T-helper 9 cell (primary cell): ENCODE measurements at places on chromosomes 16 and 17.

DNA sequence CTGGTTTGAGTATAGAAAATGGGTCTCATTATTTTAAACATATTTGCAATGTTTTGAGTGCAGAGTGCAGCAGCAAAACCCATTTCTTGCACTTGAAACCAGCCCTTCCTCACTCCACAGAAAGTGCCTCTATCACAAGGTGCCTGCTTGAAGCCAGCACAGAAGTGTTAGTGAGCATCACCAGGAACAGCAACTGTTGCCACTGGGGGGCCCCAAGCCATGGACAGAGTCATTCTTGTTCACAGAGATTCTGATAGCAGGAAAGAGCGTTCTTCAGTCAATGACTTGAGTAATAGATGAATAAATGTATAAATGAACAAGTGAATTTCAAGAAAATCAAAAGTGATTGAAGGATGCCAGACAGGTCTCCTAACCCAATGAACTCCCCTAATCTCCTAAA, 45.6 kb downstream of the CHD9NB start:
- no peak for DNase-seq

DNA sequence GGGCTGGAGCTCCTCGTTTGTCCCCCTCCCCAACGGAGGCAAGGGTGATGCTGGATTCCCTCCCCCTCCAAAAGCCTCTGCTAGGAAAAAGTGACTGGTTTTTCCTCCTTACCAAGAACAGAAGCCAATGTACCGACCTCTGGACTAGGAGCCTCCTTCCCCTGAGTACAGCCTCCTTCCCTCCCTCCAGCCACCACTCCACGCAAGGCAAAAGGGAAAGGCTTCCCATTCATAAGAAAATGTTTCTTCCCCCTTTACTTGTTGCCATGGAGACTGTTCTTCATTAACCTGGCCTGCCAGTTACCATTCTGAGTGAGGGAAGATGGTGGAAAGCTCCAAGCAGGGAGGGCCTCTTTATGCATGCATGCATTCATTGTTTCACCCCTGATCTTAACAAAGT, 4.3 kb upstream of the PIMREG start:
- no peak for DNase-seq

GRCh38 chr16:48487287-48487686, 102.1 kb upstream of the SIAH1 start:
- no peak for DNase-seq

- no peak for DNase-seq
These were observed 13.7 kb upstream of the CA4 start for GRCh38 chr17:60135951-60136666.

DNA sequence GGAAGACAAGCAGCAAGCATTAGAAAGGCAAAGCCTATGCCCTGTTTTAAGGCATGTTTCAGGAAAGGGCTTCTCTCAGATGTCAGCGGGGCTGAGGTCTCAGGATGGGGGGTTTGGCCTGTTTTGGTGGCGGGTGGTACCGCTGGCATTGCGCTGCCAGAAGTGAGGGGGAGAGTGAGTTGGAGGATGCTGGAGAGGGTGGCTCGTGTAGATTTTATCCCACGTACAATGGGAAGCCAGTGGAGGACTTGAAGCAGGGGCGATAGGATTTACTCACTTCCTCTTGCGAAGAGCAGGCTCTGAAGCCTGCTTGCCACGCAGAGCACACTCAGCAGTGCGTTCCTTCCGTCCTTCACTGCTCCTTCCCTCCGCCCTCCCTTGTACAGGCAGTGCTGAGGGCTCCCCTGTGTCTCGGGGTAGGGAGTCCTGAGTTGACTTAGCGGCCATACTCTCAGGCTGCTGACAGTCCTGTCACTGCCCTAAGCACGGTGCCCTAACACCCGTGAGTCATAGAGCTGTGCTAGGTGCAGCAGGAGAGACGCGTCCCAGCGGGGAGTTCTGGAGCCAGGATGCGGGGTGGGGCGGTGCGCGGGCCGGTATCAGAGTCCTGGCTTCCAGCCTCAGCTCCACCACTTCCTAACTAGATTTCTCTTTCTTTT, 113.1 kb downstream of the SNX29 start:
- DNase-seq: peak; percentile 7

GRCh38 chr16:26019381-26020242, 327.9 kb downstream of the HS3ST4 start:
- no peak for DNase-seq

GRCh38 chr16:49349446-49350168, 24.0 kb upstream of the C16orf78 start:
- DNase-seq: no peak

DNA sequence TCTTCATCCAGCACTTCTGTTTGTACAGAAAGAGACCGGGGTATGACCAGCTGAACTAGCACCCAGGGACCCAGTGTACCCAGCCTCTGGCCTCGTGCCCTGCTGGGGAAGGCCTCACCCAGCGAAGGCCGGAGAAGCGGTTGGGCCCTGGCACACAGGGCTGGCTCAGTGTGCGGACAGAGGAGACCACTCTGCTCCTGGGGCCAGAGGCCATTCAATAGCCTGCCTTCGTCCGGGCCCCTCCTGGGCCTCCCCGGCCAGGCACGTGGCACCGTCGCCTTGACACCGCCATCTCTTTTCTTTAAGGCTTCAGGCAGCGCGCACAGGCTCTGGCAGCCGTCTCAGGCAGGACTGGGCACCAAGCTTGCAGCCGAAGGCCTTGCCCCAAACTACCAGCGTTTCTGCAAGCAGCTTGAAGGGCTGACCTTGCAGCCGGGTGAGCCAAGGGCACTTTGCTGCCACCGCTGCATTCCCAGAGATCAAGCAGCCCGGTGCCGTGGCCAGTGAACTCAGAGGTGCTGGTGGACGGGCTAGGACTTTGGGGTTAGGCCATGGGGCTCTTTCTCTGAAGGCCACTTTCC, 8.0 kb downstream of the TAX1BP3 start:
- DNase-seq: no peak

- DNase-seq: no peak
These were observed 218.1 kb downstream of the CDH11 start for GRCh38 chr16:64903770-64904169.

DNA sequence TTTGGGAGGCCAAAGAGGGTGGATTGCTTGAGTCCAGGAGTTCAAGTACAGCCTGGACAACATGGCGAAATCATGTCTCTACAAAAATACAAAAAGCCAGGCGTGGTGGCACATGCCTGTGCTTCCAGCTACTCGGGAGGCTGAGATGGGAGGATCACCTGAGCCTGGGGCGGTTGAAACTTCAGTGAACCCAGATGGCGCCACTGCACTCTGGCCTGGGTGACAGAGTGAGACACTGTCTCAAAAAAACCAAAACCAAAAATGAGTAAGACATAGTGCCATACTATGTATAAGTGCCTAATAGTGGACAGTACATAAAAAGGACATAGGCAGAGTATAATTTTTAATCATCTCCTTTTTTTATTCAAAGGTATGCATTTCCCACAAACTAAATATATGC, 4.0 kb downstream of the CTC1 start:
- DNase-seq: no peak

GRCh38 chr17:66469890-66470289, 167.5 kb downstream of the PRKCA start:
- no peak for DNase-seq

DNA sequence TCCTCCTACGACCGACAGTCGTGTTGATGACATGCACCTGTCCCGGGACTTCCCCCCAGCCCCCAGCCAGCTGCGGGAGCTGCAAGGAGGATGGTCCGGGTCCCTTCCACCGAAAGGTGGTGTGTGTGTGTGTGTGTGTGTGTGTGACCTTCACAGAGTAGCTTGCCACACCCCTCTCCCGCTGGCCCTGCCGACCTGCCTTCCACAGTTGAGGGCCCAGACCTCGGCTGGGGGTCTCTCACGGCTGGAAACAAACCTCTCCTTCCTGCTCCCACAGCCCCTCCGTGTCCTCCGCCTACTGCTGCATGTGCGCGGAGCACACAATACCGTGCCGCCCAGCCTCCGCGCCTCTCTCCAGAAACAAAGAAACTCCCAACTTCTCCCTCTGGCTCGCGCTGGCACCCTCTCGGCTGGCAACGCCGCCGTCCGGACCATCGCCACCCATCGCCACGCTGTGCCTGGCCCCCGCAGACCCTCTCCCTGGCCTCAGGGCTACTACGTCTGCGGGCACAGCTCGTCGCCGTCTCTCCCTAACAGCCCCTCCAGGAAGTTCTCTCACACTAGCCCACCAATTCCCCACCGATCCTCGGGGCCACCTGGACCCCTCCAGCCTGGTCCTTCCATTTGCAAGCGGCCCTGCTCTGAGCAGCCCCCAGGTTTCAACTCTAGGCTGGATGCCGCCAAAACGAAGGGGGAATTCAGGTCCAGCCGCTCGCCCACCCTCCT, 81.2 kb downstream of the TIMM22 start:
- no peak for DNase-seq

- DNase-seq: no peak
These were observed 695.8 kb downstream of the TOX3 start for GRCh38 chr16:51851111-51851510.

DNA sequence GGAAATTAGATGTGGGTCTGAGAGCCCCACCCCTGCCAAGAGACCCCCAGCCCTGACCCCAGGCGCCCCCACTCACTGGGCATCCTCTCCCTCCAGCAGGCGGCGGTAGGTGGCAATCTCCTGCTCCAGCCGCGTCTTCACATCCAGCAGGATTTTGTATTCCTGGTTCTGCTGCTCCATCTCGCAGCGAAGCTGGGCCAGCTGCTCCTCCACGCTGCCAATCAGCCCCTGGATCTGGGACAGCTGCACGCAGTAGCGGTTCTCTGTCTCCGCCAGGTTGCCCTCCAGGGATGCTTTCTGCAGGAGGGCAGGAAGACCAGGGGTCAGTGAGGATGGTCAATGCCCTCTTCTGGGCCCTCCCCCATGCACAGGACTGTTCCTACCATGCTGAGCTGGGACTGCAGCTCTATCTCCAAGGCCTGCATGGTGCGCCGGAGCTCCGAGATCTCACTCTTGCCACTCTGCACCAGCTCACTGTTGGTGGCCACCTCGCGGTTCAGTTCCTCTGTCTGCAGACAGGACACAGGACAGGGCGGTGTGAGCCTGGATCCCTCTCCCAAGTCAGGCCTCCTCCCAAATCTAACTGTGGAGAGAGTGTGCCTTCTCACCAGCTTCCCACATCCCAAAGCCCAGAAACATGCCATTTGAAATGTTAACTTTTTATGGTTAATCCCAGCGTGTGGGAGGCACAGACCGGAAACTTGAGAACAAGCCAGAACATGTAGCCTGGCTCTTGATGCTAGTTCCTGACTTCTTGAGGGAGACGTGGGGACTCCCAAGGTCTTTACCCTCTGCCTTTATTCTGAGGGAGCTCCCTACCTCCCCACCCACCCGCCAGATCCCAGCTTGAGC, 3.6 kb downstream of the KRT17 start:
- no peak for DNase-seq

GRCh38 chr17:1577583-1578013, 15.0 kb upstream of the PITPNA start:
- DNase-seq: no peak

DNA sequence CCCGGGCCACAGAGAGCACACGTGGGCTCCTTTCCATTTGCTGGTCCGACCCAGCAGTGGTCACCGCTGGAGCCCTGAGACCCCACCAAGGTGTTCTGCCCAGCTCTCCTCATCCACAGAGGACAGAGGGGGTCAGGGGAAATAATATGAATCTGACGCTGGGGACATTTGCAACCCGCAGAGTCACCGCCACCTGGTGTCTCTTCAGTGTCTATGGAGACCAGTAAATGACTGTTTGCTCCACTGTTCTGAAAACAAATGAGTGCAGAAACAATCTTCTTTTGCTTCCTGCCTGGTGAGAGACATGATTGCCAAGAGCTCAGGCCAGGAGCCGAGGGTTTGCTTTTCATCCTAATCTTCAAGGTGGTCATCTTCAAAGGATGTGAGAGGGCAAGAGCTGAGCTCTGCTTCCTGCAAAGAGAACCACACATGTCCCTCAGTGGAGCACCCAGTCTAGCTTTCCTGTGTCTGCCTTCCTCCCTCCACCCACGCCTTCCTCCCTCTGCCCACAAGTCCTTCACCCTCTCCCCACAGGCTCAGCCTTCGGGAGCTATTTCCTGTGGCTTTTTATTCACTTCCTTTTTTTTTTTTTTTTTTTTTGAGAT, 14.7 kb upstream of the KLHDC4 start:
- peak; percentile 42 for DNase-seq

DNA sequence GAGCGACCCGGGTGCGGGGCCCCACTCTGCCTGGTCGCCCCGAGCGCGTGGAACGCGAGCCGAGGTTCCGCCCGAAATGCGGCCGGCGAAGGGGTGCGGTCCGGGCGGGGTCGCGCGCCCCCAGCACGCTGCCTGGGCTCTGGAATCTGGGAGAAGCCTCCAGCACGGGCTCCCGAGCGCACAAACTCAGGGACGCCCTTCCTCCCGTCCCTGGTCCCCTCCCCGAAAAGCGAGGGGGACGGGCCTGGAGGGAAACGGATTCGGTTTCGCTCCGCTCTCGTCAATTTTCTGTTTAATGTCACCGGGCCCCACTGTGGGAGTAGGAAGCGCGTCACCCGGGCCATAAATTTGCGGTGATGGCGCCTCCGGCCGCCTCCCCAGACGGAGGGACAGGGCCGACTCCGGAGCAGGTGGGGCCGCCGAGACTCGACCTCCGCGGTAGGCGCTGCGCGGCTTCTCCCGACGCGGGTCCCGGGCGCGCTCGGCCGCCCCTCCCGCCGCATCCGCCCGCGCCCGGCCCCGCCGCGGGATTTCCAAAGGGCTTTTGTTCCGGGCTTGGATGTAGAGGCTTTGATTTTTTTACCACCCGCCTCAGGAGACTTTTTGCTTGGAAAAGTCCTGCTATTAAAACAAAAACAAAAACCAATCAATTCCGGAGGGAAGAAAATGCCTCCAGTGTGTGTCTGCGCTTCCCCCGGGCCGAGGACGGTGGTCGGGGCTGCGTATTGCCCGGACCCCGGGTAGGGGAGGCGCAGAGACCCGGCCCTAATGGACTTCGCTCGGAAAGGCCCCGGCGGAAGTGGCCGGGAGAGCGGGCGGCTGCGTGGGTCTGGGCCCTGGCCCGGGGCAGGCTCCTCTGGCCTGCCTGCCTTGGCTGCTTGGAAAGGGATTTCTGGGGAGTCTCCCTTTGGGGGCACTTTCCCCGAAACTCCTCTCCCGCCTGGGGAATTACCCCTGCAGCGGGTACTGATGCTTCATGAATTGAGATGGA, 7.9 kb upstream of the BAHCC1 start:
- no peak for DNase-seq

DNA sequence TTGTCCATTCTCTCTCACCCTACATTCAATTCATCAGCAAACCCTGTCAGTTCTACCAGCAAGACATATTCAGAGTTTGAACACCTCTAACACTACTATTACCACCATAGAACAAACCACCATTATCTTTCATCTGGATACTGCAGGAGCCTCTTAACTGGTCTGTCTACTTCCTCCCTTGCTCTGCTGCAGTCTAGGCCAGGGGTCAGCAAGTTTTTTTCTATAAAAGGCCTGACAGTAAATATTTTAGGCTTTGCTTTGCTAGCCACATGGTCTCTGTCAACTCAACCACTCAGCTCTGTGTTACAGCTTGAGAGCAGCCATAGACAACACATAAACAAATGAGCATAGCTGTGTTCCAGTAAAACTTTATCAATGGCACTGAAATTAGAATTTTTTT, 13.8 kb downstream of the KCTD19 start:
- DNase-seq: no peak

- DNase-seq: no peak
These were observed 354.8 kb downstream of the SEC14L1 start for GRCh38 chr17:77495575-77495974.

GRCh38 chr17:10022416-10022815, 117.3 kb upstream of the RCVRN start:
- DNase-seq: no peak

GRCh38 chr17:34339138-34339770, 17.0 kb upstream of the CCL13 start:
- DNase-seq: no peak
